ENCODE measurements at places on chromosomes 11 and 22.

DNA sequence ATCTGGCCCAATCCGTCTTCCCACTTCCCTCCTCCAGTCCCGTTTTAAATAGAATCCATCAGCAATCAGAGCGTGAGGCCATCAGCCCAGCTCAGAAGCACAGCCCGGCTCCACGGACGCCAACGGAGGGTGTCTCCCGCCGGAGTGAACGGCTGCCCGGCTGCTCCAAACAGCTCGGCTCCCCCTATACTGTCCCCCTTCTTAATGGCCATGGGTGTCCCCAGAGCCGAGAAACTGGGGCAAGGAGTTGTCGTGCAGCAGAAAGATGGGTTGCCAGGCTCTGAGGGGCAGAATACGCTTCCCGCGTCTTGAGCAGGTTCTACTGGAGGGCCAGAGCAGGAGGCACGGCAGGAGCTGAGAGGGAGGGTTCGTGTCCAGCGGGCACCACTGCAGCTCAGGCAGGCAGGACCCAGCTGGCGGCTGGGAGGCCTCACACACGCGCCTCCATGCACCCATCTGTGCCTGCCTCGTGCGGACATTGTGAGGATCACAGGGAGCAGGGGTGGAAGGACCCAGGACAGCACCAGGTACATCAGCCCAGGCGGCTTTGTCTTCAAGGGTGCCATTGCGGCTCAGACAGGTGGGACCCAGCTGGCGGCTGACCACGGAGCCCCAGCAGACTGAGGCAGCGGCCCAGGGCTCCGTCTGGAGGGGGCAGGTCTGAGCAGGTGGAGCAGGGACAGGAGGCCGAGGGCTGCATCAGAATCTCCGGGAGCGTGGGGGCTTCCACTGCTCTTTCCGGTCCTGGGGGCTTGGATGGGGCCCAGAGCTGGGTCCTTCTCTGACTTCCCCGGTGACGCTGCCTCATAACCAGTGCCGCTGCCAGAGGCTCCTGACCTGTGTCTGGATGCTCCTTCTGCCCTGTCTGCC is 882.7 kb downstream of the BRD1 start:
- no peak for DNase-seq

DNA sequence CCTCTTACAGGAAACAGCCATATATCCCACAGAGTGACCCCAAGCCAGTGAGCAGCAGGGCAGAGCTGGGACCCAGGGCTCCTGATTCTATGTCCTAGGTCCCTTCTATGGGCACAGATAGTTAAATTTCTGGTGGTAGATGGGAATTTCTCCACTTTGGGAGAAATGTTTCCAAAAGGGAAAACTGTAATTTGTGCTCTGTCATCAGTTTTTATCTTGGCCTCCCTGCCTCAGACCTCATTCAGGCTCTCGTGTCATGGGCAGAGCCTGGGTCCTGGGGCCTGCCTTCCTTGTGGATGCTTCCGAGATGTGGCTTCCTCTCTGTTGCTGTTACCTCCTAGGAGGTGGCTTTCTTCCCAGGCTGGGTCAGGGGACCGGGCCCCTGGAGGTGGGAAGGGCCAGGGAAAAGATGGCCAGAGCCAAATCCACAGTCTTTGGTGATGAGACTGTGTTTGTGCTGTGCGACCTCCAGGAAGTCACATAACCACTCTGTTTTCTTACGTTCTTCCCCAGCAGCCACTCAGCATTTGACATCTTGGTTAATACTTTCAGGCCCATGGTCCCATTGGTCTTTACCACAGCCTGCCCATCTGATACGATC is 8.6 kb downstream of the LRRC32 start:
- DNase-seq = no peak

GRCh38 chr11:64372802-64373597 is 14.0 kb downstream of the RPS6KA4 start:
- DNase-seq = no peak

DNA sequence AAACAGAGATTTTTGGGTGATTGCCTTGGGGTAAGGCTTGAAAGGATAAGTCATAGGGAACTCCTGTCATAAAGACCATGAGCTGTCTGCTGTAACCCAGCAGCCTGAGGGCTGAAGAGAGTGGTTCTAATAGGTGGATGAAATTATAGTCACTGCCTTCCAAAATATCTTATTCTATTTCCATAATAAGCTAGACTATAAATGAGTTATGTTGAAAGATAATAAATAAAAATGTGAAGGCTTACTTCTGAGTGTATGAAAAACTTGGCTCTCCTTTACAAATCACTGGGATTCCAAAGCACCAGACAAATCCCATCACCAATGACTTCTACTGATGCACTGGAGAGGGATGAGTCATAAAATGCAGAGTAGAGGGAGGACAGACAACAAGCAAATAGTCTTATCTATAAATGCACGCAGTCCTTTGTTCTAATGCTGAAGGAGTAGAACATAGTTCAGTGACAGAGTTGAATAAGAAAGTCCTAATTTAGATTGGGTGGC is 775.0 kb upstream of the LRRC4C start:
- DNase-seq = no peak

- DNase-seq = peak; percentile 93
These were observed at the start of gene LAMTOR1 for GRCh38 chr11:72102946-72103753. Gene LAMTOR1 (minus strand): TSS chr11:72103297. CDS start chr11:72103224, 73 bp downstream.

GRCh38 chr11:132402071-132402684 is 1031.8 kb downstream of the NTM start:
- no peak for DNase-seq

- no peak for DNase-seq
These were observed 1396.7 kb downstream of the BRD1 start for GRCh38 chr22:48431014-48431413.

- no peak for DNase-seq
These were observed 56.8 kb upstream of the FADD start for GRCh38 chr11:70146299-70146698.

DNA sequence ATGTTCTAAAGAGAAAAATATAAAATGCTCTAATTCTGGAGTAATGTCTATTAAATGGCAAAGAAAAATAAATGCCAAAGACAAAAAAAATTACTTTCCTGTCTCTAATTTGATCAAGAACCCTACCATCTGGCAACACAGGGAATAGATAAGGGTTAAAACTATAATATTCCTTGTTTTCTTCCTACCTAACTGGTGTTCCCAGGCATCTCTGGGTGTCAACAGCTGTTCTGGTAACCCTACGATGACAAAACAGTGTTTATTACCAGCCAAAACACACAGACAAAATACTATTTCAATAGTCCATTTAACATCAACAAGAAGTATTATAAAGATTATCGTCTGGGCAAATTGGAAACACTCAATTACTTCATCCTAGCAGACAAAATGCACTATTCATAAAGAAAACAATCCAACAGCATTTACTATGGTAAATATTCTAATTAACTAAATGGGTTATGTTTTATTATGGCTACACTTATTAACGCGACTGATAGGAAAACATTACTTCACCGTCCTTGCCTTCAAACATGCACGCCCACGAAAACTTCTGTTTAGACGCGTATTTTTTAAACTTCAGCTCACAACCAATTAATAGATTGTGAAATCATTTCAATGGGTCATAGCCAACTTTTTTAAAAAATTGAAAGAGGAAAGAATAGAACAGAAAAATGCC is 50.6 kb downstream of the LGR4 start:
- DNase-seq = no peak

- DNase-seq = no peak
These were observed 66.4 kb downstream of the CTTN start for GRCh38 chr11:70464509-70465361.

DNA sequence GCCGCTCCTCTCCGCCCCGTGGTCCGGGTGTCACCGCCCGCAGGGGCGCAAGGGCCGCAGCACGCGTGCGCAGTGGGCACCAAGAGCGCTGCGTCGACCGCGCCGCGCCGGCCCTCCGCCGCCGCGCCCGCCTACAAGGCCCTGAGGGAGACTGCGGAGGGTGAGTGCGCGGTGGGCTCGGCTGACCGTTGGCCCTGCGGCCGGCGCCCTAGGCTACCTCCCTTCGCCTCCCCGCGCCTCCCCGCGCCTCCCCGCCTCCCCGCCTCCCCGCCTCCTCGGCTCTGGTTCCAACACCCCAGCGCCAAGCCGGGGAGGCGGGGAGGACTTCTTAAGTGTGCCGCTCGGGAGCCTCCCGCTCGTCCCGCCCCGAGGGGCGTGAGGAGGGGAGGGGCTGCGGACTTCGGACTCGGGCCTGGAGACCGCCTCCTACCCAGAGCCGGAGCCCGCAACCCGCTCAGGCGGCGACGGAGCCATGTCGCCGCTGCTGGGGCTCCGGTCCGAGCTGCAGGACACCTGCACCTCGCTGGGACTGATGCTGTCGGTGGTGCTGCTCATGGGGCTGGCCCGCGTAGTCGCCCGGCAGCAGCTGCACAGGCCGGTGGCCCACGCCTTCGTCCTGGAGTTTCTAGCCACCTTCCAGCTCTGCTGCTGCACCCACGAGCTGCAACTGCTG is at the start of gene AQP11:
Gene AQP11, plus strand, starts transcription at position 433 of the 673 bp plus-strand sequence. Its CDS starts 40 bp downstream, at position 473.
- DNase-seq = peak; percentile 45

- no peak for DNase-seq
These were observed 60.3 kb downstream of the SPON1 start for GRCh38 chr11:14022821-14023220.

DNA sequence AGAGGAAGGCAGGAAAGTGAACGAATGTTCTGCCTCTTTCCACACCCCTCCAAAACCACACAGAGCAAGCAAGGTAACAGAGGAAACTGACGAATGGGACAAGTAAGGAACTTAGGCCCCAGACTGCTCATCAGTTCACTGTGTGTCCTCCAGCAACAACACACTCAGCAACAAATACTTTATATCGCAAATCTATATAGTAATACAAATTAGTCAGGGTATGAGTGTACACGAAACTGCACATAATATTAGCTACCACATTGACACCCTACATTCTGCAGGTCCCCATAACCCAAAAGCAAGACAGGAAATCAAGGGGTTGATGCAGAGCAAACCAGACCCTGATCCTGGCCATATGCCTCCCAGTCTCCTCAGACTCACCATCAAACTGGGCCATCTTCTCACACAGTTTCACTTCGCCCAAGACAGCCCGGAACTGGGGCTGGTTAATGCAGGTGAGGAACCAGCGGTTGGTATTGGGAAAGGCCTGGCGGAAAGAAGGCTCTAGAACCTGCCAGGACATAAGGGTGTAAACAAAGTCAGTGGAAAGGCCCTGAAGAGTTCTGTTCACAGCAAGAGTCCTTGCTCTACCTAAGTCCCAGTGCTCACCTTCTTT is 6.6 kb downstream of the EEF1G start:
- DNase-seq = no peak

DNA sequence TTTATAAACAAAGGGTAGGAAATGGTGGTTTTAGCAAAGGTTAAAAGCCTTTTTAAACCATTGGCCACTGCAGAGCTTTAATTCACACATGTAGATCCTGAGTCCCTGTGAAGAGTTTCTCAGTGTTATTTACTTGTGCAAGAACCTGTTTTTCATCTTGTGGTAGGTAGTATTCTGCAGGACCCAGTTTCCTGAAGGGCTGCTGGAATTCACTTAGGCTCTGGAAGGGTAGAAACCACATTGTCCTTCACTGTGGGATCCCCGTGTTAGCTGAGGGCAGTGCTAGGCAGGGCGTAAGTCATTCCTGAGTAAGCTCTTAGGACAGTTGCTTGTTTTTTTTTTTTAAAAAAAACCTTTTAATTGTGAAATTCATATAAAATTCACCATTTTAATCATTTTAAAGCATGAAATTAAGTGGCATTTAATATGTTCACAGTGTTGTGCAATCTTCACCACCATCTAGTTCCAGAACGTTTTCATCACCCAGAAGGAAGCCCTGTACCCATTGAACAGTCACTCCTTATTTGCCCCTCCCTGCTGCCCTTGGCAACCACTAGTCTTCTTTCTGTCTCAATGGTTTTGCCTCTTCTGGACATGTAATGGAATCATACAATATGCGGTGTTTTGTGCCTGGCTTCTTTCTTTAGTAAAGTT is 77.7 kb downstream of the C22orf31 start:
- DNase-seq = no peak

DNA sequence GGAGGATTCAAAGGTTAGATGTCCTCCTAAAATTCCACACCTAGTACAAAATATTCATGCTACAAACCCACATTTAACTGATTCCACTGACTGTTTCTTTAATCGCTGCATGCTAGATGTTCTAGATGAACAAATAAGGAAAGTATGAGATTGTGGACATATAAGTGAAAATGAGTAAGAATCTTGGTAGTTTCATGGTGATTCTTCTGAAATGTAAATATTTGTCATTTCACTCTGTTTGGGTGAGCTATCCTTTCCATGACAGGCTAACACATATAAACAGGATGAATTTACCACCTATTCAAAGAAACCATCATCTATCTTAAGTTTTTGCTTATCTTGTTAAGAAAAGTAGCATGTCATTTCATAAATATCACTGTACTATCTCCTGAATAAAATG is 14.8 kb downstream of the OR5B3 start:
- no peak for DNase-seq

DNA sequence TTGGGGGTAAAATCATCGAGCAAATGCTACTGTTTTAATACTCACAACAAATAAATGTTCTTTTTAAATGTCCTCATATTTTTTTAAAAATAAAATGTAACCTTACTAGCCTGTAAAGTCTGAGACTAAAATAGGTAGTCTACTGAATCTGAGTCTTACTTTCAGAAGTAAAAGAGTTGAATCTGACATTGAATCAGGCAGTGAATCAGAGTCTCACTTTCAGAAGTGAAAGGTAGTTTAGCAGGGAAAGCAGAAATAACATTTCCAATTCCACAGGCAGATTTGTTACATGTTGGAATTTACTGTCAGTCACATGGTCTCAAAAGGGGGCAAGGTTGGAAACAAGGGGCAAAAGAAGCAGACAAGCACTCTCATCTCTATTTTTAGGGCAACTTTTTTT is 143.0 kb downstream of the ELP4 start:
- DNase-seq = no peak

GRCh38 chr22:30167296-30167695 is 79.3 kb downstream of the LIF start:
- no peak for DNase-seq

DNA sequence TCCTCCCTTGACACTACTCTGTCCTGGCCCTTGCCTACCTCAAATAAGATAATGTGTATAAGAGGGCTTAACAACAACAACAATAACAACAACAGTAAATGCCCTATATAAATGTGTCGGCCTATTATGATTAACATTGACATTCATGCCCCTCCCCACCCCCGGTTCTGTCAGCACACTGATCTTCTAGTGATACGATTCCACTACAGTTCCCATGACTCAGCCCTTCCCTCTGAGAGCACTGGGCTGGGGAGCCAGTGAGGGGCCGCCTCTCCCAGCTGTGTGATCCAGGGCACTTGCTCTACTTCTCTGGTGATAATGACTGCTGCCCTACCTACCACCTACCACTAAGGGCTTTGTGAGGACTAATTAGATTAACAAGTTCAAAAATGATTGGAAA is 92.2 kb upstream of the PHOX2A start:
- no peak for DNase-seq

DNA sequence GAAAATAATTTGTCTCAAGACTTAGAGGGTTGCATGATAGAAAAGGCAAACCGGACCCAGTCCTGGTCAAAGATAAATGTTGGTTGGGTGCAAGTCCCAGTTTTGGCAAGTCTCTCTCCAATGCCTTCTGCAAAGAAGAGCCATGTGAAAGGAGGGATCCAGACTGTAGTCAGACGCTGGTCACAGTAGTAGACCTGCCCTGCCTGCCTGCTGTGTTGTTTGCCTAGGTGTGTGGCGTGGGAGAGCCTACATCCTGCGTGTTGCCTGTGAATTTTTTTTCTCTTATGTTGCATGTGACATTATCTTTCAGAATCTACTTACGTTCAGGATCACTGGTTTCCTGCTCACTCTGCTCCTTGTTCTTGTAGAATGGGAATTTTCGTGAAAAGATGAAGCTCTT is 197.6 kb upstream of the CCDC90B start:
- no peak for DNase-seq

GRCh38 chr11:6603287-6604080 is at the start of the genes ILK and RRP8:
Gene ILK (plus strand): TSS chr11:6603774. CDS start chr11:6604272, 498 bp downstream.
Gene RRP8 (minus strand): TSS chr11:6603616. CDS start chr11:6603502, 114 bp downstream.
- peak; percentile 76 for DNase-seq

GRCh38 chr22:17578136-17578754 is 14.9 kb downstream of the SLC25A18 start:
- DNase-seq = no peak

Measured in stimulated activated CD8-positive, alpha-beta memory T cell treated with anti-CD3 and anti-CD28 coated beads, Interleukin-15, amount 100 ng/mL, for 24 hours (primary cell).